Left ventricle myocardium inferior (tissue), 1 donor: ENCODE measurements at places on chromosomes 3 and 15. TPM values are rescaled to one million over a fixed set of nuclear protein-coding genes. Genes with fewer than 3 reads are reported as not detected.

REC114 gene
- total RNA-seq, result 1.4 TPM

ACKR2 gene
- total RNA-seq, result 0.44 TPM

DNA sequence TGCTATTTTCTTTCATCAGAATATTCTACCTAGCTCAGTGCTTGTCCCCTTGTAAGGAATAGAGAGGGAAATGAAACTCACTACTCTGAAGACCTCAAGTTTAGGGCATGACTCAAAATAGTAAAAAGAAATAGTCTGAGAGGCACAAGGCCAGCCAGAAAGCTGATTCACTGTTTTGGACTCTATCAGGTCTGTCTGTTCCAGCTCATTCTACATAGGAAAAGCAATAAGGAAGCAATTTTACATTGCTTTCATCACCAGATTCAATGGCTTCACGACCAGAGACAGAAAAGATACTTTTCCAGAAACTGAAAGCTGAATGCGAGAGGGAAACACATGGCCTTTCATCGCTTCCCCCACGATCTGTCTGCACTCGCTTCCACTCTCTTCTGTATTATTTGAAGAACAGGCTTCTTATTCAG lies 276.0 kb downstream of the GBE1 start:
- no peak for DNase-seq

GOLGA6L24 gene
- total RNA-seq, result not detected

DNA sequence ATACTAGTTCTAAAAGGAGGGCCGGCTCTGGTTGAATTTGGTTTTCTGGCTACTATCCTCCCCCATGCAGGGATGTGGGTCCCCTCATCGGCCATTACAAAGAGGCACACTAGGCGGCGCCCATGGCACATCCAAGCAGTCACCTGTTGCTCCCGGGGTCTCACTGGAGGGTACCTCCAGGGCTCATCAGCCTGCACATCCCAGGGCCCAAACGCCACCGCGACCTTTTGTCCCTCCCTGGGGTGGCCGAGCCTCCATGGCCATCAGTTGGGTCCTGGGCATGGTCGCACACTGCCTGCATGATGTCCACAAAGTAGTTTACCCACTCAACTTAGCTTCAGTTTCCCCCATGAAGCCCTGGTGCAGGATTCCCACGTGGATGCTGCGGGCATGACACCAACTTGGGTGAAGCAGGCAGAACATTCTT lies 28.3 kb downstream of the IDH3A start:
- peak; percentile 44 for DNase-seq

CLRN1 gene
- total RNA-seq, result not detected

- DNase-seq, result no peak
Measured at GRCh38 chr3:181868576-181869082, 156.9 kb downstream of the SOX2 start.

C3orf70 gene
- 1.4 TPM for total RNA-seq

GRCh38 chr3:9778143-9779074 lies 8.7 kb upstream of the CAMK1 start:
- no peak for DNase-seq

UBA7 gene
- 25.1 TPM for total RNA-seq

DNA sequence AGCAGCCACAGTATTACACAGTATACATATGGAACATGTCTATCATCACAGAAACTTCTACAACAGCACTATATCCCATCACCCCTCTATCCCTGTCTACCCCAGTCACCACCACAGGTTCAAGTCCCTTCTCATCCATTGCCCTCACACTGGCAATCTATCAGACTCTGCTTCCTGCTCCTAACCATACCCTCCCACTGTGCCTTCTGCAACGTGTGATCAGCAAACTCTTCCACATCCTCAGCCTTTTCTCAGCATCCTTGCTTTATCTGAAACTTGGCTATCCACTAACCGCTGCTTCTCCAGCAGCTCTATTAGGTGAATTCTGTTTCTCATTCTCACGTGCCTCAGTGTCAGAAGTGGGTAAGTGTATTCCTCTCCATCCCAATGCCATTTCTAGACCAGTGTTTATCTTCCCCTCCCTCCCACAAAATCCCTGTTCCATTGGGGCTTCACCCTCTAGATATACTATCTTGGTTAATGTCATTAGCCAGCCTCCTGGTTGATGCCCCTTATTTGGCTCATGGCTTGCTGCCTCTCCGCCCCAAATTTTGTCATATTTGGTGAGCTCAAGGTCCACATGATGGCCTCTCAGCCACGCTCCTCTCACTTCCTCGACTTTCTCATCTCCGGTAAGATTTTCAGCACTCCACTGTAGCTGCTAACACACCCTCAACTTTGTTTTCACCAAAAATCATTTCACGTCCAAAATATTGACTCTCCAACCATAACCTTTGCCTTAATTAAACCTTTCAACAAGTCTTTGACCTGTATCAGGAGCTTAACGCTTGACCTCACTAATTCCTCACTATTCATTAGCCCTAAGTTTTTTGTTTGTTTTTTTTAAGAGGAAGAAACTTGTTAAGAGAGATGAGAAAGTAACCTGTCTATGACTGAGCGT lies 69.1 kb downstream of the RBPMS2 start:
- no peak for DNase-seq

CP gene
- total RNA-seq, result 6.2 TPM

DNA sequence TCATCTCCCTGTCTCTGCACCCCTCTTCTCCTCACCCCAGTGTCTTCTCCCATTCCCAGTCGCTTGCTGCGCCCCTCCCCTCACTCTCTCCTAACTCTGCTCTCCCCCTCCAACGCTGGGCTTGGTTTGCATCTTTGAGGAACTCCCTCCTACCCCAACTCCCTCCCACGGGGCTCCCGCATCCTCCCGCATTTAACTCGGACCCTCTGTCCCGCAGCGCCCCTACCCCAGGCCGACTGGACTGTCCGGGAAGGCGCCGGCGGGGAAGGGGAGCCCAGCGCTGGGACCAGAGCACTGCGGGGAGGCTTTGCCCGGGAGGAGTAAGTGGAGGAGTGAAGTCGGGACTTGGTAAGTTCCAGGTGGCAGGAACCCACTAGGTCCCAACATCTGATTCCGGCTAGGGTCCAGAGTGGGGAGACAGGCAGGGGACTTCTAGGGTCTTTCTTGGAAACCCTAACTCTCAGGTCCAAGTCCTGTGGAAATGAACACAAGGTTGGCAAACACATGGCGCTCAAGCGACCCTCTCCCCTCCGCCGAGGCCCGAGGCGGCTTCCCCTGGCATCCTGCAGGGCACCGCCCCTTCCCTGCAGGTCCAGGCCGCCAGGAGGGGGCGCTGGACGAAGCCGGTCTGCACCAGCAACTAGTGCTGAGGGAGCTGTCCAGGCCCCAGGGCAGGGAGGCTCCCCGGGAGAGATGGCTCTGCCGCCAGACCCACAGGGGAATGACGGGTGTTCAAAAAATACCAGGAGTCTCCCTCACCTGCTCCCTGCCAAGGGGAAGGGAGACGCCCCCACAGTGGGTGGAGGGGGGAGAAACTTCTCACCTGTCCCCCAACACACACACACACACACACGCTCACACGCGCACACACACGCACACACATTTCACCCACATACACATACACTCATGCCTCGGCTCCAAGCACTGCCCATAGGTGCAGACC lies 53.2 kb downstream of the LHFPL4 start:
- peak; percentile 53 for DNase-seq
